Skeletal muscle tissue (tissue), 5 donors: ENCODE measurements at places on chromosomes 11 and 22. TPM values are rescaled to one million over a fixed set of nuclear protein-coding genes. Genes with fewer than 3 reads are reported as not detected.

The MPEG1 gene
- 11.0 TPM for total RNA-seq

The LDHAL6A gene
- not detected for total RNA-seq

The JAML gene
- total RNA-seq = 6.8 TPM

The SHANK2 gene
- total RNA-seq = 2.6 TPM

The IGF2 gene
- total RNA-seq = 711 TPM

The C11orf16 gene
- total RNA-seq = not detected

The ZNF202 gene
- 9.4 TPM for total RNA-seq

The RAB6A gene
- total RNA-seq = 87.2 TPM

The C11orf65 gene
- total RNA-seq = 1.0 TPM

The PRODH gene
- total RNA-seq = 3.7 TPM

The KRTAP5-8 gene
- not detected for total RNA-seq

The EXPH5 gene
- 0.52 TPM for total RNA-seq

The HBD gene
- not detected for total RNA-seq

The IL17REL gene
- total RNA-seq = not detected

The APOA1 gene
- 3.7 TPM for total RNA-seq

The MS4A4E gene
- total RNA-seq = not detected

The LAYN gene
- total RNA-seq = 11.0 TPM

The ZFPL1 gene
- total RNA-seq = 22.4 TPM

The OR52E6 gene
- total RNA-seq = not detected

The PIH1D2 gene
- total RNA-seq = 1.6 TPM

The CADM1 gene
- total RNA-seq = 35.0 TPM

The LMNTD2 gene
- total RNA-seq = under 0.01 TPM

The WBP2NL gene
- 1.6 TPM for total RNA-seq

The CRYBB2 gene
- not detected for total RNA-seq

The LRP4 gene
- 8.9 TPM for total RNA-seq

The APOL6 gene
- total RNA-seq = 5.2 TPM

The RTN4RL2 gene
- total RNA-seq = not detected

The HBG1 gene
- 24.5 TPM for total RNA-seq

The FAT3 gene
- 13.6 TPM for total RNA-seq

The ART1 gene
- 2.1 TPM for total RNA-seq

The SCN3B gene
- total RNA-seq = 8.9 TPM

The PRG3 gene
- total RNA-seq = 2.6 TPM

The OR52H1 gene
- 0.52 TPM for total RNA-seq

The INPP5J gene
- total RNA-seq = not detected

The NAALAD2 gene
- 4.2 TPM for total RNA-seq

The DNAJB7 gene
- not detected for total RNA-seq

The MB gene
- total RNA-seq = 84.5 TPM

The NLRP10 gene
- not detected for total RNA-seq

The CSNK2A3 gene
- 0.52 TPM for total RNA-seq

The ASCL2 gene
- not detected for total RNA-seq

The LRRC32 gene
- total RNA-seq = 6.3 TPM

The KRTAP5-11 gene
- not detected for total RNA-seq

The AP1B1 gene
- total RNA-seq = 23.0 TPM

The SLC22A12 gene
- total RNA-seq = not detected

The FOLR1 gene
- 1.0 TPM for total RNA-seq

The LSP1 gene
- 29.2 TPM for total RNA-seq

The SCUBE2 gene
- 37.1 TPM for total RNA-seq

The TMEM179B gene
- 16.2 TPM for total RNA-seq

The NDUFS3 gene
- 95.5 TPM for total RNA-seq

The SLC15A3 gene
- total RNA-seq = 16.7 TPM

The CASTOR1 gene
- total RNA-seq = 2.6 TPM

The SERGEF gene
- total RNA-seq = 16.2 TPM

The MPZL3 gene
- 1.0 TPM for total RNA-seq

The RAB3IL1 gene
- total RNA-seq = 9.4 TPM

The SYT7 gene
- 1.6 TPM for total RNA-seq
